ENCODE measurements at places on chromosomes 11 and 22.
A peak's percentile ranks its signal among the peaks of the same experiment; 100 is the strongest.

GRCh38 chr22:24474221-24474620 is 20.9 kb upstream of the UPB1 start:
- DNase-seq: no peak

DNA sequence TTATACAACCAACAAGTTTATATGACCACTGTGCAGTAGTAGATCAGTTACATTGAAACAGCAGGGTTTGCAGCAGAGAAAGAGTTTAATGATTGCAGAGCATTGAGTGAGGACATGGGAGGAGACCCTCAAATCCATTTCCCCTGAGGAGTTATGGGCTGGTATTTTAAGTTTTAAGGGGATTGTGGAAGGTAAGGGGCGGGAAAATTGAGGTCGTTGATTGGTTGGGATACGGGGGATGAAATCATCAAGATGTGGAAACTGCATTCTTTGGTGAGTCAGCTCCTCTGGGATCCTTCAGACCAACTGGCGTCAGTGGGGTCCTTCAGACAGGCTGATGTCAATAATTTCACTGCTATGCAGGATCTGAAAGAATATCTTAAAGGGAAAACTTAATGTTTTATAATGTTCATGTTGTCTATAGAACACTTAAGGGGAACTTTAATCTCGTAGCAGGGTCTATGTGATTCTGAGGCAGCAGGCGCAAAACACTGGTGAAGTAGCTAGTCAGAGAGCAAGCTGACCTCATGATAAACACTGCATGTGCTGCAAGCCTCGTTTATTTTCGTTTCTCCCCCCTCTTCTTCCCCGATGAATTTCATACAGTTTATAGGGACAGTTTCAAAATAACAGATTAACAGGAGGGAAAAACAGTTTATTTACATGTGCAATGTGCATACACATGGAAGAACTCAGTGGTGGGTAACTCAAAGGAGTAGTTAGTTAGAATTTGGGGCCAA is 17.4 kb upstream of the BACE1-AS start:
- no peak for DNase-seq

DNA sequence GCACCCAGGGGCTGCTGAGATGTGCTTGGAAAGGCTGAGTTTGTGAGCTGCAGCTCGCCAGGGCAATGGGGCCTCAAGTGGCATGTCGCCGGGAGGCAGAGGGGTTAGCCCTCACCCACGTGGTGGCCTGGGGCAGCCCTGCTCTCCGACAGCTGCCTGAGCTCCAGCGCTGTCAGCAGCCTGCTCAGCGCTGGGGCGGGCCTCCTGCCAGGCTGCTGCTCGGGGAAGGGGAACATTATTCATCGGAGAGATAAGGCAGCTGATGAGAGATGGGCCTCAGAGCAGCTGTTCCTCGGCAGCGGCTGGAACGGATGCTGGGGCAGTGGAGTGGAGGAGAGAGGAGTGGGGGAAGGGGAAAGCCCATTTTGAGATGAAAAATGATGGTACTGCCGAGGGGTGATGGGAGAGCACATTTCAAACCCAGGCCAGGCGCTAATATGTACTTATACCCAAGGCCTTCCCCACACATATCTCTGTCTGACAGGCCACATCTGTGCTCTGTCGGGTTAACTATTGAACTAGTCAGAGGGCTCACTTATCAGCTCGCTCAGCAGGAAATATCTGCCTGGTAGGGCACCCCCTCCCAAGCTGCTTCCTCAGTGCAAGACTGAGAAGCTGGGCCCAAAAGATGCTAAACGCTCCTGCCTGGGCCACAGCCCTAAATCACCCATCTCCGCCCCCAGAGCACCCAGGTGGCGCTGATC is 79.5 kb downstream of the TIMP3 start:
- peak; percentile 67 for DNase-seq

DNA sequence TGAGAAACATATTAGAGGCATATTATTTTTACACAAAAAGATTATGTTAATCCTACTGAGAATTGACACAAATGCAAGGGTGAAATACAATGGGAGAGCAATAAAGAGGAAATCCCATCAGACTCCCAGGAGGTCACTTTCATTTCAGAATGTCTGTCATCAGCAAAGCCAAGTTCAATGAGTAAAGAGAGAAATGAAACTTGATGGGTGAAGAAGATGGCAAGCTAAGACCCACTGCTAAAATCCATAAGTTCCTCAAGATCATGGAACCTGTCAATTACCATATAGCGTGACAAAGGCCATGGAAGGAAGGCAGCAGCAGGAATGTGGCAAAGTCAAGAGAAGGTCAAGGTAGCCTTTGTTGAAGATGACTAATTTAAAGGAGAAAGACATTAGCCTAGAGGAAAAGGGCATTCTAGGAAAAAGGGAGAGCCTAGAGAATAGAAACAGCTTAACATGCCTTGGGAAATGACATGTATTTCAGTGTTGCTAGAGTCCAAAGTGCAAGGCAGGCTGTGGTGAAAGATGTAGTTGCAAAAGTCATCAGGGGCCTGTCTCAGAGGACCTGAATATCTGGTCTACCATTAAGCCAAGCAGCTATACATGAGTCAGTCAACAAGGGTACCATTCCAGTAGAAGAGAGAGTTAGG is 43.1 kb downstream of the FAM168A start:
- no peak for DNase-seq

DNA sequence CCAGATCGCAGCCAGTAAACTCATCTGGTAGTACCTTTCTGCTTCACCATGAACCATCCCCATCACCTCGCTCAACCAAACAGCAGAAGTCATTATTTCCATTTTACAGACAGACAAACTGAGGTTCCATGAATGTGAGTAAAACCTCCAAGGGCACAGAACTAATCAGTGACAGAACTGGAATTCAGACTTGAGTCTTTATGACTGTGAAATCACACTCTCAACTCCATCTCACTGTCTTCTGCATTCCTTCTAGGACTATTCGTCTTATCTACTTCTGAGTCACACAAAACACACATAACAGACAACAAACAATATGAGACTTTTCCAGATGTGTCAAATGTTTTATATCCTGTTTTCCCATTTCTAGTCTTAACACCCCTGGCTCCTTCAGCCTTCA is 9.3 kb upstream of the NUP50 start:
- no peak for DNase-seq

DNA sequence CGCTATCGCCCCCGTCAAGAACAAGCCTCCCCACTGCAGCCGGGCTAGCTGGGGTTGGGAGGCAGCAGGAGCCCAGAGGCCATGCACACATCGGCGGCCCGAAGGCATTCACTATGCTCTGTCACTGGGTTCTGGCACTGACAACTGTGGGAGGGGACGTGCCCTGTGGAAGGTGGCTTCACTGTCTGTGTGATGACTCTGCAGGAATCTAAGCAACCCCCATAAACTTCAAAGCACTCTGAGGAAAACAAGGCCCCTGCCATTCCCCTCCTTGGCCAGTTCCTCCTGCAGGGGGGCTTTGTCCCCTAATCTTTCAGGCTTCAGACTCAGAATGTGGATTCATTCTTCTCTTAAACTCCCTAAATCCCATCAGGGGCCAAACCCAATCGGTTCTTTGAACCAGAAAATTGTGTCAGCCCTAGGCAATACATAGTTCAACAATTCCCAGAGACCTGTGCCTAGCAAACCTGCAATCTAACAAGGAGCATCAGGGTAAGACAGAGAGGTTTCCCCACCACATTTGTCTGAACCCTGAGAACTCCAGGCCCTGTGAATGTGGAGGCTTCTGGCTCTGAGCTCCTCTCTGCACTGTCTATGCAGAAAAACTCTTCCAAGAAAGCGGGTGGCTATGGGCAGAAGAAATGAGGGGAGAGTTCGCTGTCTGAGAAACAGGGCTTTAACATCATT is 1477.2 kb downstream of the TBC1D22A start:
- no peak for DNase-seq

DNA sequence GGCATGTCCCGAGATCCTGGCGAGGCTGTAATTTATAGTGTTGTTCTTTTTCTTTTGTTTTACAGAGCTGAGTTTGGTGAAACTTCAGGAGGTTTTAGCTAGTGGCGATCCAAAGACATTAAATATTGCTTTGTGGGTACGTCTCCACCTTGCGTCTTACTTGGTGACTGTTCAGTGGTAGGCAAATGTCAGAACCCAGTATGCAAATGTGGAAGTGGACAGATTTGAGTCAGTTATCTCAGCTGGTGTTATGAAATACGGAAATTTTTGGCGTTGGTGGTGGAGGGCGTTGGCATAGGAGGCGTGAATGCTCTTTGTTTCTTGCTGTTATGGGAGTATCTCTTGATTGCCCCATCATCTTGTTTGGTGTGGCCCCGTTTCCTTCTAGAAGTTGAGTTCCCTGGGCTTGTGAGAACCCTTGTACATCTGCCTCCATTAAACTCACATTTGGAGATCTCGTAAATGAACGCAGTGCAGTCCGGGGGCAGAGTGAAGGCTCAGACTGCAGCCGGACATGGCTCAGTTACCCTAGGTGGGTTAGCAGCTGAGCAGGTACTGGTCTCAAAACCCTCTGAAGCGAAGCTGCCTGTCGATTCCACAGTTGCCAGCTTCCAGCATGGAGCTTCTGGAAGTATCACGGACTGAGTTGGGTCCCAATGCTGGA is 39.9 kb downstream of the PTPRJ start:
- no peak for DNase-seq

DNA sequence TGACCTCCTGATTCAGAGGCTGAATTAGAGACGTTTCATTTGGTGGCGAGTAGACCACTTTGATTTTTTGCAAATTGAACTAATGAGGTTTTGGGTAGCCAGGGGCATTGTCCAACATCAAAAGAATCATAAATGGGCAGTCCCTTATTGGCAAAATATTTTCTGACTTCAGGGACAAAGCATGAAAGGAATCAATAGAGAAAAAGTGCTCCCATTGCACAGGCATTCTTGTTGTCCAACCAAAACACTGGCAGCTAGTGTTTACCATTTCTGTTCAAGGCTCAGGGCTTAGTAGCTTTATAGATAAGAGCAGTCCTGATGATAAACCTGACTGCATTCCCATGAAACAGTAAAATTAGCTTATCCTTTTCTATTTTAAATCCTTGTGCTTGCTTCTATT is 6.4 kb upstream of the CARD16 start:
- DNase-seq: no peak

DNA sequence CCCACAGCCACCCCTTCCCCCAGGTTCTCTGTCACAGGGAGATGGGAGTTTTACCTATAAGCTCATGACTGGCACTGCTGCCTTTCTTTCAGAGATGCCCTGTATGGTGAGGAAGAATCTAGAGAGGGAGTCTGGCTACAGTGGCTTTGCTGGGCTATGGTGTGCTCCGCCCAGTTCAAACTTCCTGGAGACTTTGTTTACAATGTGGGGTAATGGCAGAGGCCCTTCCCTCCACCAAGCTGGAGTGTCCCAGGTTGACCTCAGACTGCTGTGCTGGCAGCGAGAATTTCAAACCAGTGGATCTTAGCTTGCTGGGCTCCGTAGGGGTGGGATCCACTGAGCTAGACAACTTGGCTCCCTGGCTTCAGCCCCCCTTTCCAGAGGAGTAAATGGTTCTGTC is 143.5 kb downstream of the MSANTD4 start:
- no peak for DNase-seq

DNA sequence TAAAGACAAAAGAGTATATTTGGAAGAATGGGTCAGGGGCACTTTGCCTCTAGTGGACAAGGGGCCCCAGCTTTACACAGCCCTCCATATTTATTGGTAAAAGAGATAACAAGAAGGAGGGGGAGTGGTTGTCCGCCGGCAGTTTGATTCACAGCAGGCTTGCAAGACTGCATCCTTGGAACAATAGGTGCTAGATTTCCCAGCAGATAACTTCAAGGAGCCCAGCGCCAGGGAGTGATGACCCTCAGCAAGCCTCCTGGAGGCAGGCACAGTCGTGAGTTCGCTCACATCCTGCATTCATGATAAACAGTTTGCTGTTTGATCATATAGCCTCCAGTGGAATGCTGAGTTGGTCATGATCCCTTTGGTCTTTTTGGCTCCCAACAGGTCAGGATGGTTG is 67.8 kb upstream of the INCENP start:
- no peak for DNase-seq

DNA sequence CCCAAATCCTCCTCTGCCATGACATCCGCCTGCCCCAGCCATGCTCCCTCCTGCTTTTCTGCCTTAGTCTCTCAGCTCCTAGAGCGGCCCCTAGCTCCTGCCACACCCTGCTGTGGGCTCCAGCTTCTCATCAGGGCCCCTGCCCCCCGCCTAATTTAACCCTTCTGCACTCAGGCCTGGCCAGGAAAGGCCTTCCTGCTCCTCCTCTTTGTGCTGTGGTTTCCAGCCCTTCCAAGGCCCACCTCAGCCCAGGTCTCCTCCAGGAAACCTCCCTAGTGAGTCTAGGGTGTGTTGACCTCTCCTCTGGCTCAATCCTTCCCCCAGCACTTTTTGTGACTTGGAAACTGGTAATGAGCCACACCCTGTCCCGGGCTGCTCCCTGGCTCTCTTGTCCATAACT is 11.3 kb downstream of the PTPN5 start:
- no peak for DNase-seq

GRCh38 chr11:116232364-116232828 is 540.4 kb downstream of the BUD13 start:
- no peak for DNase-seq

DNA sequence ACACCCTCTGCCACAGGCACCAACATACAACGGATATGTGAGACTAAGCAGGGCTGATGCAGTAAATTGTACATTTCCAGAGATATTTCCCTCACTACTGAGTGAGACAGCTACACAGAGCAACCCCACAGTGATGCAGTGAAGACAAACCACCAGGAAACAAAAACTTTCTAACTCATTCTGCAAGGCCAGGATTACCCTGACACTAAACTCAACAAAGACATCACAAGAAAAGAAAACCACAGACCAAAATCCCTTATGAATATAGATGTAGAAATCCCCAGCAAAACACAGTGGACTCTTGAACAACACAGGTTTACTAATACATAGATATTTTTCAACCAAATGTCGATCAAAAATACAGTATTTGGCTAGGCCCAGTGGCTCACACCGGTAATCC is 1.5 kb upstream of the SLC7A4 start:
- DNase-seq: no peak

DNA sequence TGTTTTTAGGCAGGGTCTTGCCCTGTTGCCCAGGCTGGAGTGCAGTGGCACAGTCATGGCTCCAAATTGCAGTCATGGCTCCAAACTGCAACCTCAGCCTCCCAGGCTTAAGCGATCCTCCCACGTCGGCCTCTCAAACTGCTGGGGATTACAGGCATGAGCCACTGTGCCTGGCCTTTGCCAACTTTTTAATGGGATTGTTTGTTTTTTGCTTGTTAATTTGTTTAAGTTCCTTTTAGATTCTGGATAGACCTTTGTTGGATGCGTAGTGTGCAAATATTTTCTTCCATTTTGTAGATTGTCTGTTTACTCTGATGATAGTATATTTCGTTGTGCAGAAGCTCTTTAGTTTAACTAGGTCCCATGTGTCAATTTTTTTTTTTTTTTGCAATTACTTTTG is 10.0 kb upstream of the SCGB1D1 start:
- DNase-seq: no peak

GRCh38 chr22:29917052-29917902 is 34.3 kb downstream of the MTMR3 start:
- no peak for DNase-seq

DNA sequence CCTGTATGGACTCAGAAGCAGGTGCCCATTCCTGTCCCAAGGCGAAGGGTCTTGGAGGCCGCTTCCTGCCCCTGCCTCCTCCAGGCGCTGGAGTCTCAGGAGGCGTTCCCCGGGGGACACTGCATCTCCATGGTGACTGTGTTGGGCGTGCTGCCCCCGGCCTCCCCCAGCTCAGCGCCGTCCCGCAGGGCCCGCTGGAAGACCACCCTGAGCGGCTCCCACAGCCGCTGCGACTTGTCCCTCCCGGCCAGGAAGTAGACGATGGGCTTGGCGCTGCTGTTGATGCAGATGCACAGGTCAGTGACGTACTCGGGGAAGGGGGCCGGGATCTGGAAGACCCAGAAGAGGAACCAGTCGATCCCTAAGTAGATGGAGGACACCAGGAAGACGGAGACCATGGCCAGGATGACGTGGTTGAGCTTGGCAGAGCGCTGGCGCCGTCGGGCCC is 7.8 kb downstream of the MRGPRF start:
- DNase-seq: no peak
